Left kidney (tissue), 8 donors: ENCODE measurements at places on chromosomes 7 and 10. TPM values are rescaled to one million over a fixed set of nuclear protein-coding genes. Genes with fewer than 3 reads are reported as not detected.

DNA sequence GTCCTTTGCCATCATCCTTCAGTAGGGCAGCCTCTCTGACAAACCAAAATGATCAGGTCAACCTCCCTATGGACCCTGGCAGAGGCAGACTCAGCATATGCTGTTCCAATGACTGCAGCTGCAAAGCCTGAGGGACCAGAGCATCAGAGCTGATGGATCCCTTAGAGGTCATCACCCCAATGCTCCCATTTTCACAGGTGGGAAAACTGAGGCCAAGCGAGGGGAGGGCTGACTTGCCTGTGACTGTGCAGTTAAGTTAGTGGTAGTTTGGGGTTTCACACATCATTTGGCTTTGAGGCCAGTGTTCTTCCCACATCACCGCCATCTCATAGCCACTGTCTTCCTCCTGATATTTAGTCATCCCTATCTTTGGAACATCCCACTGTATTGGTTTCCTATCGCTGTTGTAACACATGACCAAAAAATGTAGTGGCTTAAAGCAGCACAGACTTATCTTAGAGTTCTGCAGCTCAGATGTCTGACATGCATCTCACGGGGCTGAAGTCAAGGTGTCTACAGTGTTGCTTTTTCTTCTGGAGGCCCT, 69.3 kb upstream of the PDZD8 start:
- no peak for DNase-seq

NEUROD6 gene
- polyA plus RNA-seq: not detected

DNA sequence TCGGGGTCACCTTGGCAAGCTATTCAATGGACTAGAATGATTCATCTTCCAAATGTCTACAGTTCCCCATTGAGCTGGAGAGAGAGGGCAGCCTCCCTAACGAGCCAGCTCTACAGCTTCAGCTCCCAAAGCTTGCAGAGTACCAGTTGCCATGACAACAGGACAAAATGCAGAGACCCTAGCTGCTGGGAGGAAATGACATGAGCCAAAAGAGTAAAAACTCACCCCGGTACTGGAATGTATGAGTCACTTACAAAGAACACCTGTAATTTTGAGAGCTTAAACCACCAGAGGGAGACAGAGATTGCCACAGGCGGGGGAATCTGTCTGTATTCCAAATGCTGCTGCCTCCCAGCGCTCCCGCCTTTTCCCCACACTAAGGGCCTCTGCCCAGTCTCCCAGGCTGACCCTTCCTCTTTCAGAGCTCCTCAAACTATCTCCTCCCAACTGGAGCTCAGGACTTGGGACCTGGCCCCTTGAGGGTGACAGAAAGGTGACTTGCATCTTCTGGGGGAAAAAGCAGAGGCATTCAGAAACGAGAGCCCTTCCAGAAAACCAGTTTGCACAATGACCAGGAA, 95.5 kb downstream of the CUL2 start:
- DNase-seq: peak; percentile 83

PIP gene
- polyA plus RNA-seq: not detected

- DNase-seq: no peak
These were observed 8.3 kb upstream of the ASZ1 start for GRCh38 chr7:117435475-117436043.

DNA sequence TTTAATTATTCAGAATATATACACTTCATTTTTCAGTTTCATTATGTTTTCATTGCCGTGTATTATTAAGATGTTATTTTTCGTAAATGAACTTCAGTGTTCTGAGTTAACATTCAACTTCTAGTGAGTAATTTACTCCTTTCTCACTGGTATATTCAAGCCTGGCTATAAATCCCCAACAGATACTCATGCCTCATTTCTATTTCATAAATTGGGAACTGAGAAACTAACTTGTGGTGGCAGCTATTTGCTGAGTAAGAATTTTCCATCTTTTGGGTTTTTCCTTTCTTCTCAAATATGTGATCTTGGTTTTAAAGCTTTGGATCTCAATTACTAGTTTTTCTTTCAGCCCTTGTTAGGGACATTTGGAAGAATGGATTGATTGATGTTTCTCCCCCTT, 281.1 kb downstream of the CDK14 start:
- no peak for DNase-seq

DNA sequence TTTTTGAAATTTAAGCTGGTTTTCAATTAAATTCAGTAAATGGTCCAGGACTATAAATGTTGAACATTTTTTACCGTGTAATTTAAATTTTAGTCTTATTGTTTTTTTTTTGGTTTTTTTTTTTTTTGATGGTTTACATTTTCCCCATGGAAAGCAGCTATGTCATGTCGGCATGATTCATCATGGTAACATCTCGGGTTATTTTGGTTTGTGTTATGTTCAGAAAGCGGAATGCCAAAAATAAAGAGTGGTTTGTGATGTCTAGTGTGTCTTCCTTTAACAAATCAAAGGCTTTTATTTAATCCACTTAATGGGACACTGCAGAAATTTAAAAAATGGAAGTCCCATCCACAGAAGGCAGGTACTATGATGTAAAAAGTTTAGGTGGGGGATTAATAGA, 58.5 kb downstream of the TRUB1 start:
- DNase-seq: no peak

FGFBP3 gene
- 3.1 TPM for polyA plus RNA-seq

GRCh38 chr10:43801140-43801539, 152.5 kb upstream of the ZNF32 start:
- DNase-seq: no peak

DNA sequence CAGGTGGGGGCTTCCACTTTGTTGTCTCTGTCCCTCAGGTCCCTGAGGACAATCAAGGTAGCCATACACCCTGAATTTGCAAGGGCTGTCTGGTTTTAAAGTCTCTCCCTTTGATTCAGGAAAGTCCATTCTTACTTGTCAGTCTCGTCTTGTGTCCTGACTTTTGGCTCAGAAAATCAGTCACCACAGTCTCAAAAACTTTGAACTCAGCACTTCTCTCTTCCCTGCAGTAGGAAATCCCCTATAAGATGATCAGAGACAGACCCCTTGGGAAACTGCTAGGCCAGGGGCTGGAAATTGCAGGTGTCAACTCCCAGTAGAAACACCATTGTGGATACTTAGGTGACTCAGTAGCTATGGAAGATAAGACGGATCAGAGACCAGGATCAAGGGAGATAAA, 73.1 kb downstream of the CDC123 start:
- no peak for DNase-seq

- DNase-seq: no peak
These were observed 283.6 kb downstream of the BICC1 start for GRCh38 chr10:58796242-58796641.

FRMPD2 gene
- 0.63 TPM for polyA plus RNA-seq

DNA sequence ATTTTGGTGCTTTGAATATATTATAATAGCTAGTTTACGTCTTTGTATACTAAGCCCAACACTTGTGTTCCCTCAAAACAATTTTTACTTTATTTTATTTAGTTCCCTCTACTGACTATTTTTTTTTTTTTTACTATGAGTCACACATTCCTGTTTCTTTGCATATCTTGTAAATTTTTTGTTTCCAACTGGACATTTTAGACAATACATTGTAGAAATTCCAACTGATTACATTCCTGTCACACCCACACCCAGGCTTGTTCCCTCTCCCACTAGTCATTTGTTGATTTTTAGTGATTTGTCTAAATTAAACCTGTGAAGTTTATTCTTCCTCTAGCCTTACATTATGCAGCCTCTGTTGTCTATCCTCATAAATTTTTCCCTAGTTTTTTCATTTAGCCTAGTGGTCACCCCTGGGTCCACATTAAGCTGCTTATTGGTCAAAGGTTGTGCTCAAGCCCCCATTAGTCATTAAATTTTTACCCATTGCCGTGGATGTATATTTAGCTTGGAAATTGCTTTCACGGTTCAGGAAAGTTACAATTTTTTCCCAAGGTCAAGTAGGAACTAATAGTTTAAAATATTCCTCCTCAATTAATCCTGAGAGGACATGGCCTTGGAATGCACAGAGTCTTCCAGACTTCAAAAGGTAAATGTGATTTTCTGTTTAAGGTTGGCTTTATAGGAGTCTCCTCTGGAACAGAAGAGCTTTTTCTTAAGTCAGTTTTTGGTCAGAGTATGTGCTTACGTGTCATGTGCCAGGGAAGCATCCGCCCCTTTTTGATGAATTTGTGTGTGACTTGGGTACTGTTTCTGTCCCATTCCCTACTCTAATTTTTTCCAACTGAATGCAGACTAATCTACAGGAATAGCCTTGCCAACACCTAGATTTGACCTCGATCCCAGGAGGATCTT, 207.6 kb upstream of the TMEM72 start:
- no peak for DNase-seq

DNA sequence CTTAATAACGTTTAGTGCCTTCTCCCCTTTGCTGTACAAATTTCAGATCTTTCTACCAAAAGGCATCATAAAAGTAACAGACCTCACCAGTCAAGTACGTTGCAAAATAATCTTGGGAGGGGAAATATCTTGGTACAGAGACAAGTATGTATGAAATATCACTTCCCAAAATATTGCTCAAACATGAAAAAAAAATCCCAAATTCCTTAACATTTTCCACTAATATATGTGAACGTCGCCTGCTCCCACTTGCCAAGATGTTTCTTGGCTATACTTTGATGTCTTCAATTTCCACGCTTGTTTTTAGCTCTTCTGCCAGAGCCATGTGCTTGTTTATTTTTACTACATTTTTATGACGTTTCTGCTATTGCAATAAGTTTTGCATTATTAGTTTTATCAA, 223.5 kb downstream of the PLXNA4 start:
- no peak for DNase-seq

CCDC3 gene
- polyA plus RNA-seq: 14.2 TPM

CALCR gene
- 1.0 TPM for polyA plus RNA-seq

- no peak for DNase-seq
These were observed 4.6 kb upstream of the CFAP46 start for GRCh38 chr10:132946806-132947546.

- no peak for DNase-seq
These were observed 192.3 kb upstream of the PRSS58 start for GRCh38 chr7:142450206-142450605.

DNAH11 gene
- 3.3 TPM for polyA plus RNA-seq

TRPV5 gene
- 1.5 TPM for polyA plus RNA-seq

DNA sequence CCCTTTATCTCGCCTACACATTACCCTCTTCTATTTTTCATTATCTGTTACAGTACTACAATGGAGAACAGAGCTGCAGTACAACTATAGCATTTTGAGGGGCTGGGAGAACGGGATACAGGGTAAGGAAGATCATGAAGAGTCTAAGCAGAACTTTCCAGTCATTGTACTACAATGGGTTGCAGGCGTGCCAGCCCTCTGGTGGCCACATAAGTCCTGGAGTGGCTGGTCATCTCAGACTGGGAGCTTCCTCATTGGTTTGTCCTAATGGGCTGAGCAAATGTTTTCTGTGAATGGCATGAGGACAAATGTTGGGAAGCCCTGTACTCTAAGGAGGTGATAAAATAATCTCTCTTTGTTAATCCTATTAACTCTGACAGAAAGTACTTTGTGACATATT, 33.0 kb downstream of the TMEM106B start:
- DNase-seq: no peak

PNLIP gene
- polyA plus RNA-seq: not detected

MSMB gene
- not detected for polyA plus RNA-seq

DNA sequence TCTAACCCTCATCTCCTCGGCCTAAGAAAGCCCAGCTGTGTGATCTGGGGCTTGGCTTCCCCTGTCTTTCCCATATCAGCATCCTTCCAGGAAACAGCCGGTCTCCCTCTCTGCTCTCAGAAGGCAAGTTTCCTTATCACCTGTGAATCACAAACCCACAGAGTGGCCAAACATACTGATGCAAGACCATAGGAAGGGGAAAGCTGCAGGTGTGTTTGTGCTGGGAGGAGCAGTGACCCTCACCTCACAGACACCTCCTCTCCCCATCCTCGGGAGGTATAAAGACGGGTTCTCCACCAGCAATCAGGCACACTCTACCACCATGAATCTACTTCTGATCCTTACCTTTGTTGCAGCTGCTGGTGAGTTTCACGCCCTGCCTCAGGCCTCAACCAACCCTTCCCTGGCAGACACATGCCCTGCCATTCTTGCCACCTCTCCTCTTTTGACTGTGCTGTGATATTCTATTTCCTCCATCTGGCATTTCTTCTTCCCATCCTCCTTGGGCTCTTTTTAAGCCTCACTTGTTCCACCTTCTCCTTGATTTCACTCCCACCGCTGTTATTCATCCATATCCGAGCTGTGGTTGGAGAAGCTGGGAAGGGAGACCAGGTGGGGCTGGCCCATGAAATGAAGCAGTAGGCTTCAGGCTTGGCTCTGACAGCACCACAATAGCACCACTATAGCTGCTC, at the start of gene PRSS2:
Gene PRSS2 (plus strand): TSS at position 310 of the 692 bp plus-strand sequence. CDS start 13 bp downstream, at position 323.
- no peak for DNase-seq

CDC14C gene
- 0.08 TPM for polyA plus RNA-seq

- DNase-seq: no peak
These were observed 76.8 kb downstream of the TPST1 start for GRCh38 chr7:66281678-66282590.

- no peak for DNase-seq
These were observed 64.9 kb downstream of the ZNF37A start for GRCh38 chr10:38159004-38159403.

ANKRD22 gene
- polyA plus RNA-seq: 0.28 TPM

DNA sequence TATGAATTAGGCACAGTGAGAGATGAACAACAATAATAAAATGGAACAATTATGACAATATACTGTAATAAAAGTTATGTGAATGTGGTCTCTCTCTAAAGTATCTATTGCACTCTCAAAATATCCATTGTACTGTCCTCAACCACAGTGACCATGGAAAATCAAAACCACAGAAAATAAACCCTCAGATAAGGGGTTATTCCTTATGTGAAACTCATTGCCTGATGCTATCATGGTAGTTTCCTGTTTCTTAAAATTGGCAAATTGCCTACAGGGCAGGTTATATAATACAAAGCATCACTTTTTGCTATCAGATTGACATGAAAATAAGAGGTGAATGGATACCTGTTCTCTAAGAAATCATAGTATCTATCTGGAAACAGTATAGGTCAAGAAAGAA, 3.8 kb downstream of the MCM10 start:
- no peak for DNase-seq

TUBB8 gene
- polyA plus RNA-seq: 1.1 TPM

HOXA4 gene
- polyA plus RNA-seq: 28.6 TPM

DNA sequence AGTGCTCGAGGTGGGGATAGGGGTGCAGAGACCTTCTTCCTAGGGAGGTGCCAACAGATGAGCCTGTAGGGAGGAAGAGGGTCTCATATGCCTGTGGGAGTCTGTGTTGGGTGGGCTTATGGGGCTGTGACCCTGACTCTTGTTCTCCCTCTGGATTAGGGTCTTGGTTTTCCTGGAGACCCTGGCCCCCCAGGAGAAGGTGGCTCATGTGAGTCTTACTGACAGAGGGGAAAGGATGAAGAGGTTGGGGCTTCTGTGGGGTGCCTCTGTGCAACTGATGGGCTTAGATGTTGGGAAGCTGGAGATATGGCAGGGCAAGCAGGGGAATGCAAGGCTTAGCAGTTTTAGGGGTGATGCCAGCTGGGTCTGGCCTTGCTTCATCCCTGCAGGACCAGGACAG, 20.2 kb upstream of the VOPP1 start:
- DNase-seq: no peak

SEMA3C gene
- polyA plus RNA-seq: 23.3 TPM

IPMK gene
- polyA plus RNA-seq: 7.7 TPM
